Caco-2 (cell line): ENCODE measurements at places on chromosomes 5 and 9.

DNA sequence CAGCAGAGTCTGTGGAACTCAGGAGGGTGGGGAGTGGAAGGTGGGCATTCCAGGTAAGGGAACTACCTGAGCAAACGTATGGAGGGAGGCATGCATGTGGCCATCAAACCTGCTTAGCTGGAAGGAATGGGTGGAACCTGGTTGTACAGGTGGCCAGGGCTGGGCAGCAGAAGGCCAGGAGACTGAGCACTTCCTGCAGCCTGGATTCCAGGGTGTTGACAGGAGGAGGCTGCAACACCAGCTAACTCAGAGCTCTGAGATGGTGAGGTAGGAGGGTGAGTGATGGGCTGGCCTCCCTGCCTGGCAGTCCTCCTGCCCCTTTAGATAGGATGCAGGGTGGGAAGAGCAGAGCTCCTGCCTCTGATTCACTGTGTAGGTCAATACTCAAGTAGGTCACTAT, 92.5 kb upstream of the CPEB4 start:
- peaks cover 8% of the 10 kb centered on the region; the same call in 1 of the 2 replicates for H3K4me1 ChIP-seq
- peak overlapping the region; percentile 41 for H3K27ac ChIP-seq
- no peak overlapping the region for H3K4me3 ChIP-seq
- H3K36me3 ChIP-seq: no peaks in the 10 kb centered on the region

GRCh38 chr9:37916471-37917312, 12.8 kb upstream of the SLC25A51 start:
- no peaks in the 10 kb centered on the region for H3K36me3 ChIP-seq
- H3K27me3 ChIP-seq: no peaks in the 10 kb centered on the region
- no peak overlapping the region for H3K27ac ChIP-seq

- H3K36me3 ChIP-seq: no peaks in the 10 kb centered on the region
- H3K27ac ChIP-seq: no peak overlapping the region
- DNase-seq: no peak
Observed at GRCh38 chr9:124766815-124767554, 4.1 kb downstream of the NR6A1 start.

GRCh38 chr9:129289131-129289731, 111.2 kb upstream of the IER5L start:
- H3K4me1 ChIP-seq: no peaks in the 10 kb centered on the region
- H3K36me3 ChIP-seq: no peaks in the 10 kb centered on the region
- no peaks in the 10 kb centered on the region for H3K27me3 ChIP-seq
- H3K4me3 ChIP-seq: no peak overlapping the region
- no peak for DNase-seq
- H3K27ac ChIP-seq: no peak overlapping the region

- no peak overlapping the region for H3K4me3 ChIP-seq
- H3K4me1 ChIP-seq: peaks cover 26% of the 10 kb centered on the region
- H3K27me3 ChIP-seq: no peaks in the 10 kb centered on the region
- H3K36me3 ChIP-seq: no peaks in the 10 kb centered on the region
- no peak for DNase-seq
Observed at GRCh38 chr9:33813712-33814641, 3.0 kb upstream of the UBE2R2 start.

- H3K4me1 ChIP-seq: no peaks in the 10 kb centered on the region
- H3K27ac ChIP-seq: no peak overlapping the region
- H3K27me3 ChIP-seq: no peaks in the 10 kb centered on the region
- no peaks in the 10 kb centered on the region for H3K36me3 ChIP-seq
Observed at GRCh38 chr9:13023498-13023897, 248.7 kb downstream of the LURAP1L start.

- H3K4me3 ChIP-seq: no peak overlapping the region
- H3K36me3 ChIP-seq: no peaks in the 10 kb centered on the region
- H3K27me3 ChIP-seq: no peaks in the 10 kb centered on the region
- H3K4me1 ChIP-seq: no peaks in the 10 kb centered on the region
- DNase-seq: no peak
Observed at GRCh38 chr9:21414220-21414940, 5.5 kb downstream of the IFNA8 start.

DNA sequence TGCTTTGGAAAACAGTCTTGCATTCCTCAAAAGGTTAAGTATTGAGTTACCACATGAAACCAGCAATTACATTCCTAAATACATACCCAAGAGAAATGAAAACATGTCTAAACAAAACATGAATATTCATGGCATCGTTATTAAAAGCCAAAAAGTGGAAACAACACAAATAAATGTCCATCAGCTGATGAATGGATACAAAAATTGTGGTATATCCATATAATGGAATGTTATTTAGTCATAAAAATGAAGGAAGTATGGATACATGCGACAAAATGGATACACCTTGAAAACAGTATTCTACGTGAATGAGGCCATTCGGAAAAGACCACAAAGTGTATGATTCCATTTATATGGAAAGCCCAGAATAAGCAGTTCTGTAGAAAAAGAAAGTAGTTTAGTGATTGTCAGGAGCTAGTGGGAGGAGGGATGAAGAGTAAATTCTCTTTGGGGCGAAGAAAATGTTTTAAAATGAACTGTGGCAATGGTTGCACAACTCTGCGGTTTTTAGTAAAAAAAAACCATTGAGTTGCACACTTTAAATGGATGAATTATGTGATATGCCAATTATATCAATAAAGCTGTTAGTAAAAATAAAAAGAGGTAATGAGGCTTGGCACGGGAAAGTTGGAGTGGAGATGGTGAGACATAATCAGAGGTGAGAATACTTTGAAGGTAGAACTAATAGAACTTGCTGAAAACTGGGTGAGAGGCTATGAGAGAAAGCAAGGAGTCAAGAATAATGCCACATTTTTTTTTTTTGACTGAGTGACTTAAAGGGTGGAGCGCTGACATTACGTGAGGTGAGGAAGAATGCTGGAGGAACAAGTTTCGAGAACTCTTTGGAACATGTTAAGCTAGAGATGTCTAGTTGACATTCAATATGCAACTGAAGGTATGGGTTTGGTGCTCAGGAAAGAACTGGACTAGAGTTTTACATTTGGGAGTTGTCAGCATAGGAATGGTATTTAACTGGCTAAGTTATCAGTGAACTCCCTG, 194.9 kb upstream of the ZNF608 start:
- H3K36me3 ChIP-seq: no peaks in the 10 kb centered on the region
- DNase-seq: no peak
- no peaks in the 10 kb centered on the region for H3K27me3 ChIP-seq
- H3K4me3 ChIP-seq: no peak overlapping the region
- H3K27ac ChIP-seq: no peak overlapping the region

DNA sequence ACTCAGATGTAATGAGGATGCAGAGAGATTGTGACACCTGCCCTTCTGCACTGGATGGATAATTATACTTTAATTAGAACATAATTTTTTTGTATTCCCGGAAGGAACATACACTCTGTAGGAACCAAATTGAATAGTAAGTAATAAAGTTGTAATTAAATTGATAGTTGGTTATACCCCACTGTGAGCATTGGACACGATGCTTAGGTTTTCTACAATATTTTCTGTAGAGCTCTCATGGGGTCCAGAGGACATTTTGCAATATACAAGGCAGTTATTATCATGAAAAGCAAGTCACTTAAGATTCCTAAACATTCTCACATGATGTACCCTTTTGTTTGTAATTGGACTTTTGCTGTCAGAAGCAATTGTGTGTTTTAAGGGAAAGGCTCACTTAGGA, 63.4 kb downstream of the DIRAS2 start:
- DNase-seq: no peak
- H3K36me3 ChIP-seq: no peaks in the 10 kb centered on the region

DNA sequence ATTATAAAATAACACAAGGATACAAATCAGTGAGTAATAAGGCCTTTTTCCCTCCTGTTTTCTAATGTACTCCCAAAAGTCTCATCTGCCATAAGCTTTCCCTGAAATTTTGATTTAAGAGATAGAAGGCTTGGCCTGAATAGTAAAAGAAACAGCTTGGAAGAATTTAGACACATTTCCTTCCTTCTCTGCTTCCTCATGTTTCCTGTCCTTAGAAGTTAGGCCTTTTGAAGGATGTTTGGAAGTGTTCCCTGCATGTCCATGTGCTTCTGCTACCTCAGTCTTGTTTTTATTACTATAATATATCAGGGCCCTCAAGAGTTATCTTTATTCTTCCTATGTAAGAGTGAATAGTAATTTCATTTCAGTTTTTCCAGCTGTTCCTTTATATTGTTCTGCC, 242.7 kb downstream of the DEPDC1B start:
- no peak overlapping the region for H3K4me3 ChIP-seq
- H3K4me1 ChIP-seq: no peaks in the 10 kb centered on the region
- DNase-seq: no peak
- no peaks in the 10 kb centered on the region for H3K36me3 ChIP-seq
- no peaks in the 10 kb centered on the region for H3K27me3 ChIP-seq

- no peaks in the 10 kb centered on the region for H3K4me1 ChIP-seq
- no peak overlapping the region for H3K4me3 ChIP-seq
- no peak overlapping the region for H3K27ac ChIP-seq
- H3K36me3 ChIP-seq: no peaks in the 10 kb centered on the region
- H3K27me3 ChIP-seq: no peaks in the 10 kb centered on the region
- no peak for DNase-seq
Observed at GRCh38 chr5:13985731-13986418, 41.4 kb upstream of the DNAH5 start.

GRCh38 chr9:5931657-5932056, 41.0 kb downstream of the MLANA start:
- H3K36me3 ChIP-seq: no peaks in the 10 kb centered on the region
- no peaks in the 10 kb centered on the region for H3K27me3 ChIP-seq
- H3K27ac ChIP-seq: no peak overlapping the region
- H3K4me3 ChIP-seq: no peak overlapping the region

GRCh38 chr5:34622098-34622400, 34.1 kb upstream of the RAI14 start:
- no peaks in the 10 kb centered on the region for H3K36me3 ChIP-seq
- no peak overlapping the region for H3K27ac ChIP-seq
- DNase-seq: no peak
- no peak overlapping the region for H3K4me3 ChIP-seq

GRCh38 chr9:38357350-38358114, 35.0 kb upstream of the ALDH1B1 start:
- H3K4me1 ChIP-seq: no peaks in the 10 kb centered on the region
- no peak overlapping the region for H3K27ac ChIP-seq
- H3K27me3 ChIP-seq: no peaks in the 10 kb centered on the region
- no peaks in the 10 kb centered on the region for H3K36me3 ChIP-seq
- no peak for DNase-seq
- H3K4me3 ChIP-seq: no peak overlapping the region

- no peaks in the 10 kb centered on the region; the same call in 1 of the 2 replicates for H3K36me3 ChIP-seq
- no peaks in the 10 kb centered on the region for H3K27me3 ChIP-seq
- H3K4me3 ChIP-seq: no peak overlapping the region
Observed at GRCh38 chr9:127136880-127137639, 14.6 kb upstream of the ANGPTL2 start.

DNA sequence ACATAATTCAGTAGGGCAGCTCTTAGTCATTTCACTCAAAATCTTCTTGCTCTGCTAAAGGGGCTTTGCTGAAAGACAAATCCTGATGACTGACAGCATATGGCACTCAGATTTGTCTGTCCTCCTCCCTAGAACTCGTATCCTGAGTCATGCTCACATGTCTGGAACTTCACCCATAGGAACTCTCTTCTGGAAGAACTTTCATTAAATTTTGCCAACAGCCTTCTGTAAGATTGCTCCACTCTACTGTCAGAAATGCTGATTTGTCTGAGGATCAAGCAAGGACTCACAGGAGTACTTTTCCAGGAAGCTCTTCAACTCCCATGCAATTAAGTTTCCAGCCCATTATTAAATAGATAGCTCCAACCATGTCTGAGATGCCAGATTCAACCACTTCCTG, 59.8 kb upstream of the SNX2 start:
- no peak overlapping the region for H3K27ac ChIP-seq
- no peaks in the 10 kb centered on the region for H3K27me3 ChIP-seq
- H3K4me1 ChIP-seq: no peaks in the 10 kb centered on the region; the same call in 1 of the 2 replicates
- H3K36me3 ChIP-seq: no peaks in the 10 kb centered on the region

- DNase-seq: peak; percentile 7
- no peak overlapping the region for H3K4me3 ChIP-seq
- H3K27ac ChIP-seq: peak overlapping the region; percentile 43
Observed at GRCh38 chr5:166710271-166710670, 1581.2 kb upstream of the WWC1 start.

DNA sequence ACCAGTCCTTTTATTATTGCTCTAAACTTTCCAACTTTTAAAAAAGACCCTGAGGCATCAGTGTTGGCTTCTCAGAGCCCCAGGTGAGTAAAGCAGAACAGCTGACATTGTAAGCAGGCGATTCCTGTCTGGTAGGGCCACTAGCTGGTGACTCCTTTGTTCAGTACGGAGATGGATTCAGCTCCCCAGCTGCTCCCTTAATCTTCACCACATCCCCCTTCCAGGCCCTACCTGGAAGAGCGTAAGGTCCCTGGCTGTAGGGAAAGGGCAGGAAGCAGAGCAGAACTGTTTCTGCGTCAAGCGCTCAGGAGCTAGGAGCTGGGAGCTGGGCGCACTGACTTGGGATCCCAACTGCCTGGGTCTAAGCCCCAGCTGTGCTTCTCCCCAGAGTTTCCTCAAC, 203.7 kb upstream of the TAS2R1 start:
- H3K4me3 ChIP-seq: no peak overlapping the region
- H3K27ac ChIP-seq: peak overlapping the region; percentile 85
- no peak for DNase-seq
- H3K4me1 ChIP-seq: peaks cover 50% of the 10 kb centered on the region
- no peaks in the 10 kb centered on the region for H3K36me3 ChIP-seq
